ENCODE measurements at places on chromosomes 3 and 15. TPM values are rescaled to one million over a fixed set of nuclear protein-coding genes. Genes with fewer than 3 reads are reported as not detected.

DNA sequence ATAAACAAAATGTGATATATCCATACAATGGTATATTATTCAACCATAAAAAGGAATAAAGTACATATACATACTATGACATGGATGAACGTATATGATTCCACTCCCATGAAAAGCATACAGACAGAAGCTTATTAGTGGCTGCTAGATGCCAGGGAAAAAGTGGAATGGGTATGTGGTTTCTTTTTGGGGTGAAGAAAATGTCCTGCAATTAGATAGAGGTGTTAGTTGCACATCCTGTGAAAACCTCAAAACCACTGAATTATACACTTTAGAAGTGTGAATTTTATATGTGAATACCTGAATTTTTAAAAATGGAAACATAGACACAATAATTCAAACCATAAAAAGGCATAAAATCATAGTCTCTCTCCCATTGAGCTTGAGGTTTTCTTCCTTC, 11.2 kb downstream of the DENND6A start:
- no peaks in the 10 kb centered on the region for H3K27me3 ChIP-seq
- ATAC-seq = no peak
- H3K27ac ChIP-seq = no peak overlapping the region
- no peak overlapping the region for H3K4me3 ChIP-seq

DNA sequence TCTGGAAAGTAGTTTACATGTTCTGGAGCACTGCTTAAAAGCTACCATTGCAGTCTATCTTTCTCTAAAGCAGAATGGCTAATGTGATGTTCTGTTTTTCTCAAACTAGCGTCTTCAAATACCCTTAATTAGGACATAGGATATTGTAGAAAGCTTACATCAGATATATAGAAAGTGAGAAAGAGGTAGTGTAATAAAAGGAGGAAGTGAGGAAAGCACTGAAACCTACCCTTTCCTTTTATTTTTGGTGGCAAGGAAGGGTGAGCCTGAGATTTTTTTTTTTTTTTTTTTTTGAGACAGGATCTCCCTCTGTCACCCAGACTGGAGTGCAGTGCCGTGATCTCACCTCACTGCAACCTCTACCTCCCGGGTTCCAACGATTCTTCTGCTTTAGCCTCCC, 9.4 kb downstream of the SENP2 start:
- no peak overlapping the region for H3K4me3 ChIP-seq
- no peak overlapping the region for H3K27ac ChIP-seq
- ATAC-seq = no peak
- no peaks in the 10 kb centered on the region for H3K27me3 ChIP-seq

DNA sequence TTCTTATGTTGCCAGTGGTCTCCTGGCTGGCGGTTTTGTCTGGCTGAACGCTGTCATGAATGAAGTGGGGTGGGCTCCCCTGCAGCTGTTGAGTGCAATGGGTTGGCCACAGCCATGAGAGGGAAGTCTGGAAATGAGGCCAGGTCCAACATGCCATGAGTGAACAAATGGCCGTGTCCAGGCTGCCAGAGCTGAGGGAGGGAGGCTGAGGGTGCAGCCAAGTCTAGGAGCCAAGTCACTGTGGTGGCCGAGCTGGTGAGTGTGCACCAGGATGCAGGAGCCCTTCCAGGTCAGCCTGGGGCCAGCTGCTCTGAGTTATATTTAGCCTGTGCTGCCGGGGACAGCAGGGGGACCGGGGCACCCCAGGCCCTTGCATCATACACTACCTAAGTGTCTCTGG, 24.7 kb upstream of the PRR23E start:
- no peak overlapping the region for H3K4me3 ChIP-seq
- H3K4me1 ChIP-seq = no peaks in the 10 kb centered on the region
- H3K27me3 ChIP-seq = peaks cover 28% of the 10 kb centered on the region
- ATAC-seq = no peak

Gene FBXO40
- not detected for total RNA-seq
